ENCODE measurements at places on chromosomes 4 and X. TPM values are rescaled to one million over a fixed set of nuclear protein-coding genes. Genes with fewer than 3 reads are reported as not detected.

GRCh38 chr4:42344309-42344708 is 53.0 kb upstream of the SHISA3 start:
- no peak for DNase-seq

DNA sequence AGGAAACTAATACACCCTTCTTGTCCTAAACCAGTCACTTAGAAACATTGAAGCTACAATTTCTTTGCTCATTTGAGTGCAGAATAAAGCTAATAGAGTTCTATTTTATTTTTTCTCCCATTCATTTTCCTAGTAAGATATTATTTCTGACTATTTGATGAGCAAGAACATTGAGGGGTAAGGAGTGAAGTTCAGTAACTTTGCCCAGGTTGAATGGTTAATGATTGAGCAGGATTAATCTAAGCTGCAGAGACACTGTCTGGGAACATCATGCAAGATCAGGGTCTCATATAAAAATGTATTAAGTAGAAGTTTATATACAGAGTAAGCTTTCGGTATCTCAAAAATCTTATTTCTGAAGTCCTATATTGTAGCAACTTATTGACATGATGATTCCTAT is 102.4 kb upstream of the LIMCH1 start:
- no peak for DNase-seq

- DNase-seq, result no peak
These were observed 98.9 kb upstream of the NAP1L5 start for GRCh38 chr4:88796545-88796944.

- DNase-seq, result no peak
These were observed 366.6 kb upstream of the GRIA3 start for GRCh38 chrX:122817321-122817955.

The EFHC2 gene
- total RNA-seq, result 0.07 TPM

DNA sequence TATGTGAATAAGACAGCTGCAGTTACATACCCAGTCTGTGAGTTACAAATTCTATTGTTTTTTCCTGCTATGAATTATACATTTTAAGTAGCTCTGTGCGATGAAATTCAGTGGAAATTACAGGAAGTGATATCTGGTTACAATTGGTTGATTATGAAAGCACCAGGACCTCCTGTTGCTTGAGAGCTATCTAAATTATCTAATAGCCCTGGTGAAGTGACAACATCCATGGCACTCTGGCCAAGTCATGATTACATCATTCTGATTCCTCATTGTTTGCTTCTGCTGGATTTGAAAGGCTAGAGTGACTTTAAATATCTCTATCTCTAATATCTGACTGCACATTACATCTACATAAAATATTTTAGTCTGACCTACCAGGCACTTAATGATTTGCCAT is 515.0 kb downstream of the CFAP47 start:
- DNase-seq, result no peak

DNA sequence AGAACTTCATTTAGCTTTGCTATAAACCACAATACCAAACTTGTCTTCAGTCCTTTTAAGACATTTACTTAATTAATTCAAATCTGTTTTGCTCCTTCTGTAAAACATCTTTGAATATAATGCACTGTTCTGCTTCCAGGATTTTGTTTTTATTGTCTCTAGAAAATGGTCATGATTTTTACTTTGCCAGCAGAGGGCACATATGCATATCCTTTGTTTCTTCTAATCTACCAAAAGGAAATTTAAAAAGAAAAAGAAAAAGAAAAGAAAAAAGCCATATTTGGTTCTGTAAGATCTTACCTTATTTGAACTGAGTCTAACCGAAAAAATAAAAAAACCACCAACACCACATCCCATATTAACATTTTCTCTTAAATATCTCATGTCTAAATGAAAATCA is 101.9 kb upstream of the CCSER1 start:
- no peak for DNase-seq

The PITX2 gene
- total RNA-seq, result 4.5 TPM

GRCh38 chr4:14920759-14921320 is 81.4 kb upstream of the CPEB2 start:
- no peak for DNase-seq

DNA sequence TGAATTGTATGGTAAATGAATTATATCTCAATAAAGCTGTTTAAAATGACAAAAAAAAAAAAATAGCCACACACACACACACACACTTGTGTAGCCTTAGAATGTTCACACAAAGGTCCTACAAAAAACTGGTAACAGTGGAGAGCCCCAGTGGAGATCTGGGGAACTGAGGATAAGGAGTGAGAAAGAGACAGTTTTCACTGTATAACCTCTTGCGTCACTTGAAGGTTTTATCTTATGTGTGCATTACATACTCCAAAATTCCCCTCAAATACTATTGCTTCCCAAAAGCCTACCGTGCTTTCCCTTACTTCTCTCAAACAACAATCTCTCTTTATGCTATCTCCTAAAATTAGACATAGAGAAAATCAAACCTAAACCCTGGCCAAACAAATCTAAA is 67.8 kb downstream of the SMC1A start:
- DNase-seq, result no peak

- DNase-seq, result no peak
These were observed 1653.5 kb upstream of the AGA start for GRCh38 chr4:179095585-179096221.

- no peak for DNase-seq
These were observed 73.5 kb downstream of the ANXA3 start for GRCh38 chr4:78625073-78625472.

DNA sequence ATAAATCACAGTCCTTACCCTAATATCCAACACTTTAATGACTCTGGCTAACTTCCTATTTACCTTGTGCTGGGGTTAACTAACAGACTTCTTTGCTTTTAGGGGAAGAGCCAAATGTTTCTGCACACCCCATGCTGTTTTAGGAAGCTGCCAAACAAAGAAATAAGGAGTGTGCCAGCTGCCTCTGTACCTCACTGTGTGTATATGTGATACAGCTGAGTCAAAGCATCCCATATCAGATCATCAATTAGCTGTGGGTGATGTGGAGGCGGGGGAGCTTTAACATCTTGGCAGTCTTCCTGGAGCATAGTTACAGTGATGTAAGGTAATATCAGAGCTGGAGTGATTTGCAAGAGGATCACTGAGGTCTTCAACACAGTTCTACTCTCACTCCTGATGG is 95.4 kb downstream of the COL25A1 start:
- peak; percentile 62 for DNase-seq

DNA sequence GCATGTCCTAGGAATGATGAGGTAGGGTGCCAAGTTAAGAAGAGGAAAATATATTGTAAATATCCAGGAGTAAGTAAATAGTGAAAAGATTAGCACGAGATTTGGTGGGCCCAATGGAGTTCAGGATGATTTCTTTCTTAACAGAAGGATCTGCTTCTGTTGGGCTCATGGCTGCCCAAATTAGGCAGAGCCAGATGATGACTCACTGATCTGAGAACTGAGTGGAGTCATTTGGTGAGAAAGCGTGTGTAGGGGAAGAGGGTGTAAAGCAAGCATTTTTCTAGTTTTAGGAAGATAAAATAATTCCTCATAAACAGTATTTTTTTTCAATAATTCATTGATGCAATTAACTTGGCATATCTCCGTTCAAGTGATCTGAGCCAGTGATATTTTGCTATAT is 1.6 kb downstream of the TBX22 start:
- DNase-seq, result no peak

DNA sequence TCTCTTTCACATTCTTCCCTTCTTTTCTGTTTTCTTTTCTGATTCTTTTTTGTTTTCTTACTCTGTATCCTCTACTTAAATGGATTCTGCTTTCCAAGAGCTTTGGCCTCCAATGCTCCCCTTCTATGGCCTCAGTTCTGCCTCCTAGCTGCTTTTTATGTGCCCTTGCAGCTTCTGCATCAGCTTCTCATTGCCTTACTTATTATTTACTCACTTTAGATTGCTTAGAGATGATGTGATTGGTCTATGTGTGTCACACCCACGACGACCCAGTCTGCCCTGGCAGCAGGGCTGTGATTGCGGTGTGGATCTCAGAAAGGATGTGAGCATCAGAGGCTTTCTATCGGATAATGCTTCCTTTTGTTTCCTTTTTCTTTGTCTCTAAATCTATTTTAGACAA is 71.8 kb upstream of the SMARCA5 start:
- no peak for DNase-seq

The ZGRF1 gene
- total RNA-seq, result 3.3 TPM

The DCK gene
- total RNA-seq, result 13.9 TPM

DNA sequence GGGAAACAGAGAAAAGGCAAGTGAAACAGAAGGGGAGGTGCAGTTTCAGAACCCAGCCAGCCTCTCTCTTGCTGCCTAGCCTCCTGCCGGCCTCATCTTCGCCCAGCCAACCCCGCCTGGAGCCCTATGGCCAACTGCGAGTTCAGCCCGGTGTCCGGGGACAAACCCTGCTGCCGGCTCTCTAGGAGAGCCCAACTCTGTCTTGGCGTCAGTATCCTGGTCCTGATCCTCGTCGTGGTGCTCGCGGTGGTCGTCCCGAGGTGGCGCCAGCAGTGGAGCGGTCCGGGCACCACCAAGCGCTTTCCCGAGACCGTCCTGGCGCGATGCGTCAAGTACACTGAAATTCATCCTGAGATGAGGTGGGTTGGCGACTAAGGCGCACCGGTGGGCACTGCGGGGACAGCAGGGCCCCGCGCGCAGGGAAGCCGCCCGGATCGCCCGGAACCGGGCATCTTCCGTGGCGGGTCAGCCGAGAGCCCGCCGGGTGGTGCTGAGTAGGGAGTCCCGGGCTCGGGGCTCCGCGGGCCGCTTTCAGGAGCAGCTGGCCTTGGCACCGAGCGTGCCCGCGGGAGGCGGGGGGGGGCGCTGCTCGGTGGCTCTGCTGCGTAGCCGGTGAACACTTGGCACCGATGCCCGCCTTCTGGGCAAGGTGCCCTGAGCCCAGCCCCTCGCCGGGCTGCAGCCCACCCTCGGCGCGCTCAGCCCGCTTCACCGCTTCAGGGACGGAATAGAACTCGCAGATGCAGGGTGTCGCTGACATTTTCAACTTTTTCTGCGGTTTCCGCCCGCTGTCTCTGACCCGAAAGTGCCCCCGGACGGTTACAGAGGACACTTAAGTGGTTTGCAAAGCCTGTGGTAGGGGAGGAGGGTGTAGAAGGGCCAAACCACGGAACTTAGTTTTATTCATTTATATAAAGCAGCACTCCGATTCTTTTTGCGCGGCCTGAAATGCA is at the start of gene CD38:
CD38 (plus strand) TSS at position 40 of the 953 bp plus-strand sequence; CDS start at position 127, 87 bp downstream.
- peak; percentile 10 for DNase-seq

The DMRTC1B gene
- not detected for total RNA-seq

The SRPX2 gene
- 12.0 TPM for total RNA-seq

The CENPVL2 gene
- total RNA-seq, result not detected

DNA sequence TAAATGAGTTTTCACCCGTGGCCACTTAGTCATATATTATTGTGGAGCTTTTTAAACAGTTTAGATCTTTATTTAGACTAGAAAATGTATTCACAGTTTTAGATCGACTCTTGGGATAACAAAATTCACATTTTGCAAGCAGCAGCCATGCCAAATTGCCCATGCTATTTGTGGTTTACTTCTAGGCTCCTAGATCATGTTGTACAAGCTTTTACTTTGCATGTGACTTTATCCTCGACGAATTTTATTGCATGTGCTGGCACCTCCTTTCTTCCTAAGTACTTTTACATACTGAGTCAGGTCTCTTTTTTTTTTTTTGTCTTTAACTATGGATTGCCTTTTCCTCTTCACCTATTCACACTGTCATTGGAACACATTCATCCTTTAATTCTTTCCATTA is 23.2 kb downstream of the BBS12 start:
- no peak for DNase-seq

GRCh38 chr4:121380776-121381462 is at the start of gene QRFPR:
Gene QRFPR, minus strand, starts transcription at chr4:121381018. Its CDS starts 371 bp downstream, at chr4:121380647.
- peak; percentile 69 for DNase-seq

GRCh38 chr4:94345969-94346368 is 3.3 kb upstream of the HPGDS start:
- no peak for DNase-seq

Measured in MG63 (cell line).